Calu3 (cell line): ENCODE measurements at places on chromosomes 4 and X.
A peak's percentile ranks its signal among the peaks of the same experiment; 100 is the strongest.

DNA sequence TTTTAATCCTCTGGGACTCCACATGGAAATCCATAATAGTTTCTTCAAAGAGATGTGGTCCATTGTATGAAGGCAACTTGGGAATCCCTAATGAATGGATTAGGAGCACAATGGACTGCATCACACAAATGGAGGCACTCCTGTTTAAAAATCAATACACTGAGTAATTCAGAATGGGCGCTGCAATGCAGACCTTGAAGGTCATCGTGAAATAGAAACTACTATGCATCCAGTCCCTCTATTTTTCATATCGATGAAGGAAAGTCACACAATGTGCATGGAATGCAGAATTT, 98.8 kb upstream of the EGFL6 start:
- no peak for DNase-seq

DNA sequence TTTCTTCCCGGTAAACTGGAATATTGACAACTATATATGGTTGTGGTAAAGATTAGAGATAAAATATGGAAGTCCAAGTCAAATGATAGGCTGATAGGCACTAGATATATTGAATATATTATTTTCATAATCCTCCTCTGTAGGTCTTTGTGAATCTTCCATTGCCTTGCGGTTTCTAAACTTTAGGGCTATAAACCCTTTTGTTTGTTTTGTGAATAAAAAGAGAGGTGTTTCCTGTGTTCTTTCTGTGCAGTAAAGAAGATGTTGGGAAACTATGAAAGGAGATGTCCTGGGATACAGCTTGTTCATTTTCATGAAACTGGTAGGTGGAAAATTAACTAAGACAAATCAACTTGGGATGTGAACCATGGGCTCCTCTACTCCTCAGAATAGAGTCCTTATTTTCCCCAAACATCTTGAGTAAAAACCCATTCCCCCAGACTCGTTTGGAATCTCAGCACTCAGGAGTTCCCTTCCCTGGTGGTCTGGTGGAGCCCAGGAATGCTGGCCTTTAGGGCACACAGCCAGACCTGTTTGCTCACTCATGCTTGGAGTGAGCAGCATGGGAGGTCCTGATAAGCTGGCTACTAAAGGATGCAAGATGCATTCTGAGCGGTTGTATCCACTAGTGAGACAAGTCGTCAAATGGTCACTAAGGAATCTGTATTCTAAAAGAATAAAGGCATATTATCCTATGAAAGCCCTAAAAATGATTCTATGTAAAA, 22.2 kb downstream of the PRDM8 start:
- no peak for DNase-seq

DNA sequence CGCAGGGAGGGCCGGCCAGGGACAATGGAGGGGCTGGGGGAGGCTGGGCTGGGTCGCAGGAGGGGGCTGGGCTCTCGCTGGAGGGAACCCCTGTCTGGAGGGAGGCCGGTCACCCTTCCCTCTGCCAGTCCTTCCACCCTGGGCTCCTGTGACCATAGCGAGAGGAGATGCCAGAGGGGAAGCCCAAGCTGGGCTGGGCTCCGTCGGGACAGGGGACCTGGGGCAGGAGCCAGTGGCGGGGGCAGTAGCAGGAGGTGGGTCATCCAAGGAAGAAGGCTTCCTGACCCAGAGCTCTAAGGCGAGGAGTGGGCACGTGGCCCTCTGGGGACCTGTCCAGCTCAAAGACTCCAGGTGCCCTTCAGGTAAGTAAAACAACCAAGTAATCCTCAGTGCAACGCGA, 16.9 kb downstream of the CTAG1B start:
- DNase-seq, result no peak

DNA sequence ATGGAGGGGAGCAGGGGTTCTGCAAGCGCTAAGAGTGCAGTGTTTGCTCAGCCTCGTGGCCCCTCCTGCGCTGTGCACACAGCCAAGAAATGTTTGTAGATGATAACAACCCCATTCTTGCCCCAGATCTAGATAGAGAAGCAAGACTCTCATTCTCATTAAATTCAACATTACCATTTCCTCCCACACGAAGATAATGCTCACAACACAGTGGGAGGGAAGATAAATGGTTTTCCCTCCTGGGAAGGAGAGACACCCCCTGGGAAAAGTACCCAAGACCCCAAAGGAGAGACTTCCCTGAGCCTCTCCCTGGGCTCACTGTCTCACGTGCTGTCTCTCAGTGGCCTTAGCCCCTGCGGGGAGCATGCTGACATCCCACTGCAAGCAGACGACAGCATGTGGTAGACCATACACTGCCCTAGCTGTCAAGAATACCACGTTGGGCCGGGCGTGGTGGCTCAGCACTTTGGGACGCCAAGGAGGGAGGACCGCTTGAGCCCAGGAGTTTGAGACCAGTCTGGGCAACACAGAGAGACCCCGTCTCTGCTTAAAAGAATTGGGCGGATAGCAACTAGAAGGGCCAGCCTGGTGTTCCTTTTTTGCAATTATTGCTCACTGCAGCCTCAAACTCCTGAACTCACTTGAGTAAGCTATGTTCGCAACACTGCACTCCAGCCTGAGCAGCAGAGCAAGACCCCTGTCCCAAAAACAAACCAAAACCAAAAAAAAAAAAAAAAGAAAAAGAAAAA, 34.9 kb upstream of the IQSEC2 start:
- DNase-seq, result no peak

GRCh38 chr4:20192736-20193135, 59.0 kb upstream of the SLIT2 start:
- DNase-seq, result peak; percentile 11
